NCI-H1092 (cell line): ENCODE measurements at places on chromosomes 6 and 20.

DNA sequence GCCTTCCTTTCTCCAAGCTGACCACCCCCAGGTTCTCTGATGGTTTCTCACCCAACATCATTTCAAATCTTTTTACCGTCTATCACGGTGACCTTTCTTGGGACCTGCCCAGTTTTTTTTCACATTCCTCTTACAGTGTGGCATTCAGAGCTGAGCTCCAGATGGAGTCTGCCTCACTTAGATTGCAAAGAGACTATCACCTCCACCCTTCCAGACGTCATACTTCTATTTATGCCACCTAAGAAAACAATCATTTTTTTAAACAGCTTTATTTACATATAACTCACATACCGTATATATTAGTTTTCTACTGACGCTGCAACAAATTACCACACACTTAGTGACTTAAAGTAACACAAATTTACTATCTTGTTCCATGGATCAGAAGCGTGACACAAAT lies 32.3 kb upstream of the CTNNBL1 start:
- DNase-seq = no peak

DNA sequence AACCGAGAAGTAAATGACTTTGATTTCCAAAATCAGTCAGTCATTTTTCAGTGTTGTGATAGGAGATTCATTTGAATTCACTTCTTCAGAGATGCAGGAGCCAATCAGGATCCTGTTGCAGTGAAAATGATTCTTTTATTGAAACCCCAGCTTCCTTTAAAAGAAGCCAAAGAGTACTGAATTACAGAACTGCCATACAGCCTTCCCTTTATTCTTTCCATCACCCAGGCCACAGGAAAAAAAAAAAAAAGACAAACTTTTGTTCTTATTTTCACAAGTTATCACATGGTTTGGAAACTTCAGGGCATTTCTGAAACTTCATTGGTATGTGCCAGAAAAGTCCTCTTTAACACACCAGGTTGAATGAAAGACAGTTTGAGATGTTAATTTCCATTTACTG lies 1.8 kb upstream of the CARMIL1 start:
- DNase-seq = no peak

- DNase-seq = no peak
Measured at GRCh38 chr6:17780061-17780460, 73.3 kb upstream of the NUP153 start.

GRCh38 chr20:32871627-32872160 lies 13.0 kb downstream of the EFCAB8 start:
- no peak for DNase-seq

DNA sequence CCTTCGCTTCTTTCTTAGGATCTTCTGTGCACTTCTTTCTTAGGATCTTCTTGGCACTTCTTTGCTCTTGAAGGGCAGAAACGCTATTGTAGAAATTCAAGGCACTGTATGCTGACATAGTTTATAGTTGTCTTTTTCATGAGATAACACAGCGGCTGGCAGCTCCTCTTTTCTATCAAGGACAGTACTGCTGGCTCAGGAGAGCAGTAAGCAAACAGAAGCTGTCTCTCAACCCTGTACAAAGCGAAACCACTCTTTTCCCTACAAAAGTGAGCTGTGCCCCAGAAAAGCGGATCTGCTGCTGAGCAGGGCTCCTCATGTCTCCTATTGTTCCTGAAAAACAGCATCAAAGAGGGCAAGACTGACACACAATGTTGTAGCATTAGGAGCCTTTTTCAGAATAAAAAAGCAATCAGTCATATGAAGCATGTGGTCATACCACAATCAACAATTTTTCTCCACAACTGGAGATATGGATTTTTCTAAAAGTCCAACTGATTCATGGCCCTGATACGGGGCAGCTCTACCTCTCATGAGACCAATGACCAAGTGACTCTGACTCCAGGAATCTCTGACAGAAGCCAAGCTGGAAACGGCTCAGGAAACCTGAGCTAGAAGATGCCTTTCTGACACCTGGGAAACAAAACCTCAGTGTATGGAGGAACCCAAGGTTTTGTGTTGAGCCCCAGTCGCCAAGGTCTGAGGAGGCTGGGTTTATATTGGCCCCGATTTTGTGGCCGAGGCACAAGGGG lies 255.9 kb downstream of the ESR1 start:
- no peak for DNase-seq

GRCh38 chr6:169810066-169810989 lies 58.9 kb downstream of the ERMARD start:
- DNase-seq = no peak

DNA sequence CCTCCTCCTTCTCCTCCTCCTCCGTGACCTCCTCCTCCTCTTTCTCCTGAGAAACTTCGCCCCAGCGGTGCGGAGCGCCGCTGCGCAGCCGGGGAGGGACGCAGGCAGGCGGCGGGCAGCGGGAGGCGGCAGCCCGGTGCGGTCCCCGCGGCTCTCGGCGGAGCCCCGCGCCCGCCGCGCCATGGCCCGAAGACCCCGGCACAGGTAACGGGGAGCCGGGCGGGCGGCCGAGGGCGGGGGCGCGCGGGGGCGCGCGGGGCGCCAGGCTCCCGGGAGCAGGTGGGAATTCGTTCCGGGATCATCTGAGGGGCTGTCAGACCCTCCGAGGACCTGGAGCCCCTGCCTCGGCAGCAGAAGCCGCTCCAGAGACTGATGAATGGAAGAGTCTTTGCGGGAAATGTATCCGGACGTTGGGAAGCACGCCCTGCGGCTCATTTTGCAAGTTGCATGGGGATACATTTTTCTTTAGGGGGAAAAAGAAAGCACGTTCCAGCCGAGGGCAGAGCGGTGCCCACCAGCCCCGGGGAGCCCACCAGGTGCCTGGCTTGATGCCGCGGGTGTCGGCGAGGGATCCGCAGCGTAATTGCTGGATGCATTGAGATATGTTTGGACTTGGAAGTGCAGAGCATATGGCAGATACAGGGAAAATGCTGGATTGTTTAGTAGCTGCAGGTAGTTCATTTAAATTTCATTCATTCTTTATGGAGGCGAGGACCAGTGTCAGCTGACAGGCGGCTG lies 394 bp downstream of the MYB start:
- DNase-seq = no peak
